ENCODE measurements at places on chromosomes 7 and 10.

DNA sequence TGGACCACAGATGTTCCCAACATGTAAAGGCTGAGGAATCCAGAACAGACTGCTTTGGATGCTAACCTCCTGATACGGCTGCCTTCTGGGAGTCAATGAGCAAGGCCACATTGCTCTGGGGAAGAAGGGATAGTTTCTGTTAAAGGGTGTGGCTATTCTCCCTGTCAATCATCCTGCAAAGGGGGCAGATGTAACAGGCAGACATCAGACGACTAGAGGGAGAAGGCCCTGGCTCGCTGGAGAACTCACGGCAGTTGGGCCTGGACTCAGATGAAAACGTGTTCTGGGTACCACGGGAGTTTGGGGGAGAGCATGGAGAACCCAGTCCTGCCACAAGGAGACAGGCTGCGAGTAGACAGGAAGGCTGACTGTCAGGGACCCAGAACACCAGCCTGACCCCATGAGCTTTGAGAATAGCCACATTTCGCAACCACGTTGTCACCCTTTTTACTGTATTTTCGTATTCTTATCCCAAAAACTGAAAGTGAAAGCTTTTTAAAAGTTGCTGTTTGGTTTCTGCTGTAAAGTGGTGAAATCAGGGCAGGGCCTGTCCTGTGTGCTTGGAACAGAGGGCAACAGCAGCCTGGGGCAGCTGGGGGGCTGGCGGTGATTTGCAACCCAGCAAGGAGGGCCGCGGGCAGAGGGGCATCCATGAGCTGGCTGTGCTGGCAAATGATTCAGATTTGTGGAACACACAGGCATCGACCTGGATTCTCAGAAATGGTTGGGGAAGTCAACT, 95.3 kb downstream of the MYOF start:
- DNase-seq = no peak

DNA sequence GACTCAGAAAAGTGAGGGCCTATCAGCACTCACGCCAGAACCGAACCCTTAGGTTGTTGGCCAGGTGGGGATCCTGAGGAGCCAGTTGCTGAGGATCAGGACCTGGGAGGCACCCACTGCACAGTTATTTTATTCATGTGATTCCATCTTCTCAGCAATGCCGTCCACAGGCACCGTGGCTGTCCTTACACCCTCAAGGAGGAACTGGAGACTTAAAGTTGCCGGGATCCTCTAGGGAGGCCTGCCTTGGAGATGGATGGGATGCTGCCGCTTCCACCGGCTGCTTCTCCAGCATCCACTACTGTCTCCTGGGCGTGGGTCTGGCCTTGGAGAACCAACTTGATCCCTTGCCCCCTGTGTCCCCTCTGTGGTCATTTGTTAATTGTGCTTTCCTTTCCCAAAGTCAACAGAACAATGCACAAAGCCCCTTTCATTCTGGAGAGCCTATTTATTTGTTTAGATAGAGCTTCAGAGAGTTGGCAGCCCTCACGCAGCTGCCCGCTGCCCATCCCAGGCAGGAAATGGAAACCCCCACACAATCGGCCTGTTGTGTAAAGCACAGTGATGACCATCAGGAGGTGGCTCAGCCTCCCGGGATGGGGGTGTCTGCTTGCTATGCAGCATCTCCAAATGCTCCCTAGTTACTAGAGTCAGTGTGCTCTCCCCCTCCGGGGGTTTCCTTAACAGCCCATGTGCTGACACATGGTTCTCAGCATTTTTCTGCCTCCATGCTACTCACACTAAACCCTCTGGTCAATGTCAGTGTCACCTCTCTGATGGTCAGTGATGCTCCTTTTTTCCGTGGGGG, 52.9 kb upstream of the IGFBP3 start:
- no peak for DNase-seq

DNA sequence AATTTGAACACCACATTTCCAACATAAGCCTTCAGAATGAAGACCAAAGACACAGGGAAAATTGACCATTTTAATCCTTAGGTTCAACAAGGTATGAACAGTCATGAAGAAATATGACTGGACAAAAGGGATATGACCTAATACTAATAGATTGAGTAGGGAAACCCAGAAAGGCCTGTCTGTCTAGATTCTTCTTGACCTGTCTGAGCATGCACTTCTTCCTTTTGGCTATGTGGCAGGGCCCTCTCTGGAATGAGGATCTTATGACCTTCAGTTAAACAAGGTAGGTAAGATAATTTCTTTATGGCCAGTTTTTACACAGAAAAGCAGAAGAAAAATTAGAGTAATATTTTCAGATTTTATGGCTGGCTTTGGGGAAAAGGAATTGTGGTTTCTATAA, 3.0 kb upstream of the PHYHIPL start:
- DNase-seq = no peak

GRCh38 chr10:3748484-3748883, 36.5 kb downstream of the KLF6 start:
- no peak for DNase-seq

DNA sequence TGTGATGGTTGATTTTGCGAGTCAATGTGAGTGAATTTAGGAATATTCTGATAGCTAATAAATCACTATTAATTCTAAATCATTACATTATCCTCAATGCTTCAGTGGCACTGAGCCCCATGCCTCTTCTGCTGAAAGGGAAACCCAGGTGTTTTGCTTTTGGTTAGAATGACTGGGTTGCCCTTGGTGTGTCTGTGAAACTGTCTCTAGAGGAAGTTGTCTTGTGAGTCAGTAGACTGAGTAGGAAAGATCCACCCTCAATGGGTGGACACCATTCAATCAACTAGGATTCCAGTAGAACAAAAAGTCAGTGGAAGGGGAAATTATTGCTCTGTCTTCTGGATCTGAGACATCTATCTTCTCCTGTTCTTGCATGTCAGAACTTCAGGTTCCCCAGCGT, 472.4 kb downstream of the ANKRD7 start:
- no peak for DNase-seq

DNA sequence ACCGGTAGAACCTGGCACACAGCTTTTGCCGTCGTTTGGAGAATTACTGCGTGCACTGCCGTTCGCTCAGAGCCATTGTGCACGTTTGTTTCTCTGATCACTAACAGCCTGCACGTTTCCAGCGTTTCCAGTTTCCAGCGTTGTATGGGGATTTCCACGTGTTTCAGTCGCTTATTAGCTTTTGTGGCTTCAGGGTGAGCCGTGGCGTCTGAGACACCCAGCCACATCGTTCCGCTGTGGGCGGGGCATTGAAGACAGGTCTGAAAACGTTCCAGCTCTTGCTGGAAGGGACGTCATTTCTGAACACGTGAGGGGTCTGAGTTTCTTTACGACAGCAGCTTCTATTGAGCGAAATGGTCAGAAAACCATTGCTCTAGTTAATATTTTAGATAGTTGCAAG, 164.8 kb downstream of the DNAJB6 start:
- DNase-seq = no peak

DNA sequence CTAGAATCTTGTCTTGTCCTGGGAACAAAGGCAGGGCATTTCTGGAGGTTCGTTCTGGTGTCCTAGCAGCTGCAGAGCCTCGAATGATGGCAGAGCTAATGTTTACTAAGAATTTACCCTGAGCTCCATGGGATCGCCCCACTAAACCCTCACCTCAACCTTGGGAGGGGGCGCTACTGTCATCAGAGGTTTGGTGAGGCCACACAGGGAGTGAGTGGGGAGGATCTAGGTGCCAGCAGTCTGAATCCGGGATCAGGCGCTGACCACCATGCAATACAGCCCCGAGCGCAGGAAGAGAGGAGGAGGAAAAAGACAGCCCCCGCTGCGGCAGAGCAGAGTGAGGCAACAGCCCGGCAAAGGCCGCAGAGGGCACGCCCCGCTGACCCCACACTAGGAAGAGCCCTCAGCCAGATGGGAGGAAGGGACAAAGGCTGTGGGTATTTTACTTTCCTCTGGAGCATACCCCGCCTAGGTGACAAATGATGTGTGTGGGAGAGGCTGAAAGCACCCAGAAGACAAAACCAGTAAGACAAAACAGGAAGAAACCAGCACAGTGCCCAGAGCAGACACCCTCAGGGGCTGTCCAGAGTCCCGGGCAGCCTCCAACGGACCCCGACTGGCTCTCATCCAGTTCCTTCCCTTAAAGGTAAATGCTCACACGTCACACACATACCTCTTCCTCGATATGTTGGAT, 103.5 kb downstream of the FAM53B start:
- DNase-seq = no peak

DNA sequence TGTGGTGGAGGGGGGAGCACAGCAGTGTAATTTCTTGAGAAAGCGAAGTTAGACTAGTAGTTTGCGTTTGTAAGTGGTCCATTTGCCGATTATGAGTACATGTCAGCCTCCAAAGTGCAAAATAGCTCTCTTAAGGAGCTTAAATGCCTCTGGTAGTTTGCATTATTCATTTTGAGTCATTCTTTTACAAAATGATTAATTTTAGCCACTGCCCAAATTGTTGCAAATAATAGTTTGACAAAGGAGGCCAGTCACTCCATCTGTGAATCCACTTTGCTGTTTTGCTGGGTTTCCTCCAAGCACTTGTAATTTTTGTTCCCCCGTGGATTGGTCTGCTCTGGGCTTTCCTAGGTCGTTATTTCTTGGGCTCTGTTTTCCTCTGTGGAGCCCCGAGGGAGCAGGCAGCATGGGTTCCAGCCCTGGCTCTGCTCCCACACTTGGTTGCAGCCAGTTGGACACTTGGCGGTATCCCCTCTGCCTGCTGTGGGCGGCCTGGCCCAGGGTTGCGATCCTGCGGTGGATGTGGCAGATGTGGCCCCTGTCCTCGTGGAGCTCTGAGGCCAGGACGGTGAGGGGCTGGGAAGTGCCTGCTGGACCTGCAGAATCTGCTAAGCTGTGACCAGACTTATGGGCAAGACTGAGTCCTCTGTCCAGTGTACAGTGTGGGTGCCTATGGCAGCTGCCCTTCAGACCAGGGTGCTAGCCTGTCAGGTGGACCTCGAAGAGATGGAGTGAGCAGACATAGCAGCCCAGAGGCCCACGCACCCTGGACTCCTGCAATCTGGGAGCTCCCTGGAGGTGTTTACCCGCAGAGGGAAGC, 129.1 kb upstream of the BTBD16 start:
- no peak for DNase-seq

GRCh38 chr7:71694665-71695064, 562.7 kb downstream of the GALNT17 start:
- no peak for DNase-seq

DNA sequence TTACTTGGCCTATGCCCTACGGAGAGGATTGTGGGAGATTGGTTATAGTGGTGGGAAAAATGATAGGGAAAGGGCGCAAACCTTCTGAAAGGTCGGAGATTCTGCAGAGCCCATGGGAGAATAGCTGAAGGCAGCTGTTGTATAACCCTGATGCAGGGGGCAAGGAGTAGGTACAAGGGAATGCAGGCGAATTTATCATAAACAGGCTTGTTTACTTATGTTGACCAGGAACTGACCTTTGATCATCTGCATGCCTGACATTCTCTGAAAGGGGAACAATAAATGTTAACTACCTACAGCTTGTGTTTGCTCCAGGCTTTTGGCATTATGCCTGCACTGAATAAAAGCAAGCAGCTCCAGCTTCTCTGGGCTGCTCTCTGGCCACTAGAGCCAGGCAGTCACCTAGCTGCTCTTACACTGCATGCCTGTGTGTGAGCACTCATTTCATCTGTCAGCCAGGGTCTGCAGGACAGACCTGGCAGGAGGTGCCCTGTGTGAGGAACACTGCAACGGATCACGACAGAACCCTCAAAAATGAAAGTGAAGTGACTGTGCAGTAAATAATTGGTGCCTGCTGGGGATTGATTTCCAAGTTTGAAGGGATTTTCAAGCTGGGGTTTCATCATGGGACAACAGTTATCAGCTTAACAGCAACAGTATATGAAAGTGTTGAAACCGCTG, 31.1 kb upstream of the ABCA13 start:
- DNase-seq = no peak

DNA sequence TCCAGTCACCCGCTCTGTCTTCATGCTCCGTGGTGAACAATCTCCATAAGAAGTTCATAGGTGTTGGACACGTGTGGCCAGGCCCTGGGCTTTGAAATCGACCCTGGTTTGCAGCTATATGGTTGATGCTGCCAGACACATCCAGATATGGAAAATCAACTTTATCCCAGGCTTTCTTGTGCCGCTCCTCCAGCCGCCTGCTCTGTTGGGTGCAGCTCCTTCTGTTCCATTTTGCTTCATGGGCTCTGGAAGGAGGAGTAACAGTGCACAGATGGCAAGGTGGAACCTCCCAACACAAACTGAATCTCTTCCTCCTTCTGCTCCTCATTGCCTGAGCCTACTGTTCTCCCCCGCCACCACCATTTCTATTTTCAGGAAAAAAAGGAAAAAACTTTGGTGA, 44.7 kb downstream of the THNSL1 start:
- DNase-seq = no peak

- DNase-seq = no peak
These were observed 101.3 kb downstream of the MDFIC start for GRCh38 chr7:115023219-115023618.

GRCh38 chr7:2999078-2999500, 44.6 kb downstream of the CARD11 start:
- DNase-seq = no peak
